Hematopoietic multipotent progenitor cell treated with erythropoietin and hydrocortisone succinate and interleukin-3 and kit ligand, for 17 days (in vitro differentiated cells): ENCODE measurements at places on chromosomes 3 and 15.

DNA sequence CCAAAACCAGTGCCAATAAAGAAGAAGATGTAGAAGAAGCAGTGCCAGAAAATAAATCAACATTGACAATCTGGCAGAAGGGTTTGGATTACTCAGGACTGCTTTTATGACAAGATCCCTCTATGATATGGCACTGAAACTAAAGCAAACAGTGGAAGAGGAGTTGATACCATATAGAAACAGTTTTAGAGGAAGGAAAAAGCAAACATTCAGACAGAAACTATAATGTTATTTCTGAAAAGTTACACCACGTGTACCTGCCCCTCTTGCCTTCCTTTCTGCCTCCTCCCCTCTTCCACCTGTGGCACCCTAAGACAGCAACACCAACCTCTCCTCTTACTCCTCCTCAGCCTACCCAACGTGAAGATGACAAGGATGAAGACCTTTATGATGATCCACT, 63.0 kb downstream of the SFMBT1 start:
- DNase-seq = no peak

DNA sequence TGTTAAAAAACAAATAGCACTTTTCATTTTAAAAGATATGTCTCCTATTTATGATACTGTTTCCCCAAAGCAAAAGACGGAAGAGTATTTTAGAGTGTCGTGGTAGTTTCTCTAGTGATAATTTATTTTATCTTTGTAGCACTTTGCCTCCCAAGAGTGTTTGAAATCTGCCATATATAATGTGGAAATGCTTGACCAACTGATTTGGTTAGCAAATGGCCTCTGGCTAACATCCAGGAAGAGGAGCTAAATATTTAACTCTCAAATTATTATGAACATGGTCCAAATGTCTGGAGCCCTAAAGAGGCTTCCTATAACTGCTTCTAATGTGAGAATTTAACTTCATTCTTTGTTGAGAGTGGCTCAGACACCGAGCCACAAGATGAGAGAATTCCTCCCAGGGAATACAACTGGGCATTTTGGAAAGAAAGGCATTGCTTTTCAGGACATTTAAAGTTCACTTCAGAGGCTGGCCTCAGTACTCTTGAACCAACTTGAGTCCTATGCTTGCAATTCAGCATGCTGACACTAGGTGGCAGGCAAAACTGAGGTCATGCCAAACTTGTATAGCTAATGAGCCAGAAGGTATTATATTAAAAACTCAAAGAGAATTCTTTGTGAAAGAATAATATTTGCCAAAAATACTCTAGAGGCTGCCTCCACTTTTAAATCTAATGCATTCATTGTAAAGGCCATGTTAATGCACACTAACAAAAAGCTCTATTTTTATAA, 104.5 kb downstream of the RARB start:
- peak; percentile 46 for DNase-seq

- DNase-seq = no peak
Observed at GRCh38 chr15:101017093-101017754, 98.1 kb downstream of the LRRK1 start.

DNA sequence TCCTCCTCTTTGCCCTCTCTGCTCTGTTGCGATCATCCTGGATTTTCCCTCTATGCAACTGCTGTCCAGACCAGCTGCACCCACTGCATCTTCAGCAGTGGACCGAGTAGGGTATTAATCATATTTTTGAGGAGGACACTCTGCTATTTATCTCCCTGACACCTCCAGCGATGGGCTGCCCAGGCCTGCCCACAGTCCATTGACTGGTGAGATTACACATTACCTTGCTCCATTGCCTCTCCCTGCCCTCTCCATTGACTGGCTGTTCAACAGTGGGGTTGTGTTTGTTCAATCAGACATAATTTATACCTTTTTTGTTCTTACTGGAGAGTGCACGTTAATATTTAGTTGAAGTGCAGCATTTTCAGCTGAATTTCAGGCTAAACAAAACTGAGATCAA, 559.3 kb upstream of the ARRDC4 start:
- no peak for DNase-seq

DNA sequence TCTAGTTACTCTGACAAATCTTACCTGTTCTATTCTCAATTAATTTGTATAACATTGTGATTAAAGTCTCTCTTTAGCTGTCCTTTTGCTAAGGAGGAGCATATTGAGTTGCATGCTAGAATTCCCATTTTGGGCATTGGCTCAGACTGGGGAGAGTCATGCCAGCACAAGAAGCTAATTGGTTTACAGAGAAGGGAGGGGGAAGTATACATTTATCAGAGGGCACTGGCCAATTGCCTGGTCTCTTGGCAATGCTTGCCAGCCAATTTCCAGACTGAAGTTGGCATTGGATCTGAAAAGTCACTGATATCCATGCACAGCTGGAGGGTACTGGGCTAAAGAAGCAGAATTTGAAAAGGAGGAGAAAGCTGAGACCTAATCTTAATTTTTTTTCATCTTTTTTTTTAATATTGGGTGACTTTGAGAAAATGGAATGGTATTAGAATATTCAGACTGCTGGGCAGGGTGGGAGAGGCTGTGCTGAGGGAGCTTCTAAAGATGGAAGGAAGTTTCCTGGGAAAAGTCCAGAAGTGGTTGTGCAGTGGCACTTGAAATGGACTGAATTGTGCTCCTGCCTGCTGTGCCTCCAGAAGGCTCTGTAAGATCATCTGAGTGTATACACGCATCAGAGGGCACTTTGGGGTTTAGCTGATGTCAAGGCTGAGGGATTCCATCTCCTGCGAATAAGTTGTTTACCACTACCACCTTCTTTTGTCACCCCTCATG, 365.2 kb upstream of the DPH6 start:
- DNase-seq = no peak

DNA sequence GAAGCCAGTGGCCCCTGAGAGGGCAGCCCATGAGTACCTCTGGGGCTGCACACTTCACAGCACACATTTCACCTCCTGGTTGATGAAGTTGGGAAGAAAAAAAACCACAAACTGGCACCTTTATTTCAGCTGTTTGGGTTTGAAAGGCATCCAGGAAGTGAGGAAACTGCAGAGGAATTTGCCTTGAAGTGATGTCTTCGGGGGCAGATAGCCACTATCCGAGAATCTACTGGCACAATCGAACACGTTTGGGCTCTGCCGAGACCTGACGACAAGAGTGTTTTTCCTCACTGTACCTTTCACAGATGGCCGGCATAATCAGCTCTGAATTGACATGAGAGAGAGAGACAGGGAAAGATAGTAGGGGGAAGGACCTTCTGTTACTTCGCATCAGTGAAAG, 59.7 kb downstream of the LRIG1 start:
- no peak for DNase-seq
